Thyroid gland (tissue), 4 donors: ENCODE measurements at places on chromosomes 5 and 9. TPM values are rescaled to one million over a fixed set of nuclear protein-coding genes. Genes with fewer than 3 reads are reported as not detected.

The KIF24 gene
- 3.5 TPM for total RNA-seq

The DOCK8 gene
- total RNA-seq: 10.1 TPM

The NSMF gene
- total RNA-seq: 57.4 TPM

- DNase-seq: no peak
- no peaks in the 10 kb centered on the region for H3K27me3 ChIP-seq
- H3K36me3 ChIP-seq: no peaks in the 10 kb centered on the region
- H3K4me1 ChIP-seq: peaks cover 15% of the 10 kb centered on the region
- no peak overlapping the region for H3K27ac ChIP-seq
These were observed 6.8 kb upstream of the TRIM41 start for GRCh38 chr5:181215997-181216989.

The ZNF883 gene
- total RNA-seq: 0.33 TPM

- no peak overlapping the region for H3K27ac ChIP-seq
- H3K27me3 ChIP-seq: no peaks in the 10 kb centered on the region
- no peaks in the 10 kb centered on the region for H3K36me3 ChIP-seq
- DNase-seq: no peak
- no peaks in the 10 kb centered on the region for H3K4me1 ChIP-seq
These were observed 365.2 kb downstream of the PDE4D start for GRCh38 chr5:59528202-59528862.

The CCNI2 gene
- total RNA-seq: 0.34 TPM

DNA sequence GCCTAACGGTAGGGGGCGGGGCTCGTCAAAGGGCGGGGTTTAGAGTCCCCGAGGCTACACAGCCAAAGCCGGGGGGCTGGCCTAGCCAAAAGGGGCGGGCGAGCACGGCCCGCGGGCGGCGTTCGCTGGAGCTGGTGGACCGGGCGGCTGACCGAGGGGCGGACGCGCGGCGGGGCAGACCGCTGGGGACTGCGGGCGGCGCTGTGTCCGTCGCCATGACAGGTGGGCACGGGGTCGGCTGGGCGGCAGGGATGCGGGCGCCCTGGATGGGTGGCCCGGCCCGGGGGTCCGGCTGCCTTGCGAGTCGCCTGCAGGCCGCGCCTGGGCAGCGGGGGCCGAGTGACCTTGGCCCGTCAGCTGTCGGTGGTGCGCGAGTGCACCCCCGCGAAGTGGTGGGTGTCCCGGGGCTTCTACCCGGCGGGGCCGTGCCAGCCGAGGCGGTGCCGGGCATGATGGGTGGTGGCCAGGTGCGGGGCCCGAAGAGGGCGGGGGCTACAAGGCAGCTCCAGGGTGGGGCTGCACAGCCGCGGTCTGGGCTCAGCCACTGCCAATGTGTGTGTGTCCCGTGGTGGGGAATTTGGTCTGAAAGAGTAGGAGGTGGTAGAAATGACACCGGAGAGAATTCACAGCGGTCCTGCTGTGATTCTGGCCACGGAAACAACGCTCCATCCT is at the start of gene CARD19:
Gene CARD19 (plus strand): TSS at position 87 of the 672 bp plus-strand sequence. CDS start 129 bp downstream, at position 216.
- H3K4me3 ChIP-seq: peak within 1 kb of the TSS; percentile 96
- no peaks in the 10 kb centered on the region for H3K36me3 ChIP-seq
- H3K4me1 ChIP-seq: peaks cover 32% of the 10 kb centered on the region
- no peaks in the 10 kb centered on the region for H3K27me3 ChIP-seq
- peak within 1 kb of the TSS; percentile 92 for H3K27ac ChIP-seq

DNA sequence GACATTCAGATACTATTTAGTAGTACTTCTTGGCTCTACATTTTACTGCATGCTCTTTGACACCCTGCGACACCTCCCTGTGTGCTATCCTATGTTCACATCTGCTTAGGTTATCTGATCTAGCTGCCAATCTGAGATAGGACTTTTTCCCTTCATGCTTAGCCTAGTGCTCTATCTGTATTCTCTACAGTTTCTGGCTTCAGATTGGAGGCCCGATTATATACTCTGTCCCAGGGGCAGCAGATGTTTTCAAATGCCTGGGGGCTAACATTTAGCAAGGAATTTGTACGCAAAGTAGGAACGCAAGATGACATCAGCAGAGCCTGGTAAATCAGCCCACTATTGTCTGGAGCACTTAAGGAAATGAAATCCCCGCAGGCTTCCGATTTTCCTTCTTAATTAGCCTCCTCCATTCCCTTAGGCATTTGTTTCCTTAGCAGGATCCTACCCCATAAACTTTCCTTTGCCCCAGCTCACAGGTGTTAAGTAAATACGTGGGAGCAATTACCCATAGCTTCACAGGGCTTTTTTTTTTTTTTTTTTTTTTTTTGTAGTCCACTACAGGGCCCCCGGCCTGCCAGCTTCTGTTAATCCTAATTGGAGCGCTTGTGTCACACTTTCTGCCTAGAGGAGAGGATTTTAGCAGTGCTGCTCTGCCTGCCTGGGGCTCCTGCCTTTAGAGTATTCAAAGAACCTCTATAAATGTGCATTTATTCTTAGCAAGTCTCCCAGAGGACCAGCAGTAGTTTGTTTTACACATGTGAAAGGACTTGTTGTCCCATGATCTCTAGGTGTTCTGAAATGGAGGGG is 61.1 kb upstream of the LPAR1 start:
- DNase-seq: no peak
- H3K27ac ChIP-seq: no peak overlapping the region
- H3K4me3 ChIP-seq: no peak overlapping the region
- peaks cover 2% of the 10 kb centered on the region for H3K4me1 ChIP-seq
- no peaks in the 10 kb centered on the region for H3K36me3 ChIP-seq
- H3K27me3 ChIP-seq: no peaks in the 10 kb centered on the region

DNA sequence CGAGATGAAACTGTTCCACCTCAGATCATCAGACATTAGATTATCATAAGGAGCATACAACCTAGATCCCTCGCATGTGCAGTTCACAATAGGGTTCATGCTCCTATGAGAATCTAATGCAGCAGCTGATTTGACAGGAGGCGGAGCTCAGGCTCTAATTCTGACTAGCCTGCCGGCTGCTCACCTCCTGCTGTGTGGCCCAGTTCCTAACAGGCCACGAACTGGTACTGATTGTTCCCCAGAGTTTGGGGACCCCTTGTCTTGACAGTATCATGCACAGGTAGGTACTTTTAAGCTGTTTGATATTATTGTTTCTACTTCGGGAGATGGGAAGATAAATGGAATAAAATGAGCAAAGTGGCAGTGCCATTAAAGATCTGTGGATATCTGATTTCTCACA is 66.9 kb downstream of the ZCCHC7 start:
- no peak for DNase-seq
- no peaks in the 10 kb centered on the region for H3K36me3 ChIP-seq
- H3K4me1 ChIP-seq: no peaks in the 10 kb centered on the region
- no peak overlapping the region for H3K27ac ChIP-seq
- no peaks in the 10 kb centered on the region for H3K27me3 ChIP-seq
